ENCODE measurements at places on chromosomes 3 and 15.

DNA sequence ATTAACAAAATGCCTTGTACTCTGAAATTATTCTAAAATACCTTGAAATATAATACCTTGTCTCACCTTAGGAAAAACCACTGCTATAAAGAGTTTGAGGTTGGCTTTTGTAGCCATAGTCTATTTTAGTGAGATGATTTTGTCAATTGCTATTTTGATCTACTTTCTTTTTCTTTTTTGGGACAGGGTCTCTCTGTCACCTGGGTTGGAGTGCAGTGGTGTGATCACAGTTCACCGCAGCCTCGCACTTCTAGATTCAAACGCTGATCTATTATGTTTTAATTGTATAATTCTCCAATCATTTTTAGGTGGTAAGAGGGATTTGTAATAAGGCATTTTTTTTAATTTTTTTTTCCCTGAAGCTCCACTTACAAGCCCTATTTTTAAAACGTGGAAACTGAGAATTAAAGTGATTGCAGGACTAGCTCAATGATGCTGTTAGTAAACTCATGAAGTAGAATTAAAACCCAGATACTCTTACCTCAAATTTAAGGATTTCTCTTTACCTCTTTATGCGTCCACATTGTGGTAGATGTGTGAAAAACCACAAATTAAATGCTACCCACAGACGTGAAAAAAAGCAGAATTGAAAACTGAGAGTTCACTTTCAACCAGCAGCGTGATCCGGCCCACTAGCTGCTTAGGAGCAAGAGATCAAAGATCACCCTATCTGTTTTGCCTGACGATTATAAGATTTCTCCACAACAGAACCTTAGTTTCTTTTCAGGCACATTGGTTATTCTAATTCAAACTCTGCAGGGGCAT is 384.2 kb downstream of the CGGBP1 start:
- peak; percentile 77 for DNase-seq

DNA sequence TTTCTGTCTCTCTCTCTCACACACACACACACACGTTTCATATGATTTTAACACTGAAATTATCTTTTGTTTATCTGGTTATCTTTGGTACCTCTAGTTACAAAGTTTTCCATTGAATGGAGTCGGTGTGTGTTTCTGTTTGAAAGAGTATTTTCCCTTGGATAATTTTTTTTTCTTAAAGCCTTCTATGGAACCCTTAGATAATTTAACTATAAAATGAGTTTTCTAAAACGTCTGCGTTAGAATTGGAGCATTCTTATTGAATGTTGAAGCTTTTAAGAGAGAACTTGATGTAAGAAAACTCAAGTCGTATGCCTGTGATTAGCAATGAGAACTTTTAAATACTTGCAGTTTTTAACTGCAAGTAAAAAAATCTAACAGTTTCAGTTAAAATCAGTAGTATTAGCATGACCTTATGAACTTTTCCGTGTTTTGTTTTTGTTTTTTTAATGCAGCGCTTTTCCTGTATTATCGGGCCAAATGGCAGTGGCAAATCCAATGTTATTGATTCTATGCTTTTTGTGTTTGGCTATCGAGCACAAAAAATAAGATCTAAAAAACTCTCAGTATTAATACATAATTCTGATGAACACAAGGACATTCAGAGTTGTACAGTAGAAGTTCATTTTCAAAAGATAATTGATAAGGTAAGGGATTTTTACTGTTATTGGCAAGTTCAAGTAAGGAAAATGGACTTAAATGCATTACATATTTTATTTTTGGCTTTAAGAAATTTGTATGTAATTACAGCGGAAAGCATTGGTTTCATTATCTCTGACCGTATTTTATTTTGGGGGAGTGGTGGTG is 3.0 kb downstream of the SMC4 start:
- peak; percentile 48 for DNase-seq

DNA sequence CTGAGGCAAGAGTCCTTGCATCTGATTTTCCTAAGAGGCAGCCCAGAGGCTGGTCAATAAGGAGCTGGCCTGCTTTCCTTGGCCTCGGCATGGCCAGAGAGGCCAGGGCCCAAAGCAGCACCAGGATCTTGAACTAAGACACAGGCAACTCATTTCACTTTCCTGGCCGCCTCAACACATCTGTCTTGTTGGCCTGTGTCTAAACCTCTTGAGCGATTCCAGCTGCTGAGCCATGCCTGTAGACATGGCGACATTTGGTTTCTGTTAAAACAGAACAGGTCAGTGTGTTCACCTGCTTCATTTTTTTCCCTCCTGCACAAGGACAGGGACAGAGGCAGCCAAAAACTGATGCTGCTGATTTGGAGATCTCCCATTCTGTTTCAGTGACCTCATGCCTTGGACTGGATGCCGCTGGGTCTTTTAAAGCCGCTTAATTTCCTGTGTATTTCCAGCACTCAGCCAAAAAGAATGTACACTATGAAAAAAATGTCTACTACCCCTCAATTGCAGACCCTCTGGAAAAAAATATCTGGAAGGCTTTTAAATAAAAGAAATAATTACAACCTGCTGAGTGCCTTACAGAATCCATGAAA is 266.6 kb upstream of the ICE2 start:
- no peak for DNase-seq

DNA sequence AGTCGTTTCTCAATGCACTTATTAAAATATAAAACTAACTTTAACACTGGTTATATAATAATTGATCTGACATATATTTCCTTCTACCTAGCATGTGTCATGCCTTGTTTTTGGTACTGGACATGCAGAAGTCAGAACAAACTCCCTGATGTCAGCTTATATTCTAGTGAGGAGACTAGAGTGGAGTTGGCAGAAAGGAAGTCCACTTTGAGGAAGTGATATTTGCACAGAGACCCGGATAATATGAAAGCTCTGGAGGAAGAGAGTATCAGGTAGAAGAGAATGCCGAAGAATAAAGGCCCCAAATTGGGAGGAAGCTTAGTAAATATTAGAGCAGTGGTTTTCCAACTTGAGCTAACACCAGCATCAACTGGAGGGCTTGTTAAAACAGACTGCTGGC is 24.6 kb upstream of the ZNF280D start:
- DNase-seq, result no peak

- DNase-seq, result no peak
These were observed 20.5 kb upstream of the LIMD1 start for GRCh38 chr3:45574067-45574494.

DNA sequence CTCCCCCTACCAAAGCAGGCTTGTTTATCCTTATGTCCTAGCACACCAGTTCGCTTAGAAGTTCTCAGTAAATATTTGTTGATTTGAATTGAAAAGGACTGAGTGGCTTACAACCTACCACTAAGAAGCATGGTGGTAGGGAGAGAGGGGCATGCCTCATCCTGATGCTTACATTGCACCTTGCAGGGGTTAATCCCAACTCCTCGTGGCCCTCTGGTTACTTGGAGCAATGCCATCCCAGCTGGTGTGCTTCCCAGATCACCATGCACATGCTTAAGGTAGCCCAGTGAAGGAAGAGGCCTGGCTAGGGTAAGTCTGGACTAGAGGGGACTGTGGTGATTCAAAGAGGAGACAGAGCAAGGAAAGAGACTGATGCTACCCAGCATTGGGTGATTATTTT is 253.3 kb downstream of the CLSTN2 start:
- DNase-seq, result no peak
